ENCODE measurements at places on chromosomes 12 and 14.

- no peak for DNase-seq
Observed at GRCh38 chr14:103861413-103862392, 14.3 kb upstream of the PPP1R13B start.

DNA sequence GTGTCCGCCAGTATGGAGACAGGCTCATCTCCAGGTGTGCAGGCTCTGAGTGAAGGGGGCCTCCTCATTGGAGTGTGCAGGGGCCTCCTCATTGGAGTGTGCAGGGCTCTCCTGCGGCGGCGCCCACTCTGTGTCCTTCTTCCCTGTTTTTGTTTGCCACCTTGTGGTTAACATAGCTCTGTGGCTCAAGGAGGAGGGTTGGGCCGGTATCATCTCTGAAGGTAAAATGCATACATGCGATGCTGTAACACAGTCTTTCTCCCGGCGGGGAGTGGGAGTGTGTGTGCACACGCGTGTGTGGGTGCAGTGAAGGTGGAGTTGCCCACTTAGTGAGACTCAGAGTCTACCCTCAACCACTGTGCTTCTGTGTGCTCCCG, 429.4 kb downstream of the ZFP36L1 start:
- no peak for DNase-seq

DNA sequence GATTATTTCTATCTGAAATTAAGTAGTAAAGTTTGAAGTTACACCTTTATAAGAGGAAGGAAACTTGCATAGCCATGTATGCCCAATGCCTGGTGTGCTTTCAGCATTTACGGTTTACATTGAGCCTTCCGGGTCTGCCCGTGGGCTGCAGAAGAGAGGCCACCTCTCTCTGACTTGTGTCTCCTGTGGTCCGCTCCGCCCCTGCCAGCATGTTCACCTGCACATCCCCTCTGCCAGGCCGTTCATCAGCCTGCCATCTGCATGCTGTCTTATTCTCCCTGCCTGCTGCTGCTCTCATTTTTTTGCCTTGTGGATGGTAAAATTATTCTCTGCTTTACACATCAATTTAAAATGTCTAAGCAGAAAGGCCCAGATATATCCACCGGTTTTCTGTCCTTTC, 41.5 kb upstream of the DYNC1H1 start:
- DNase-seq = no peak

DNA sequence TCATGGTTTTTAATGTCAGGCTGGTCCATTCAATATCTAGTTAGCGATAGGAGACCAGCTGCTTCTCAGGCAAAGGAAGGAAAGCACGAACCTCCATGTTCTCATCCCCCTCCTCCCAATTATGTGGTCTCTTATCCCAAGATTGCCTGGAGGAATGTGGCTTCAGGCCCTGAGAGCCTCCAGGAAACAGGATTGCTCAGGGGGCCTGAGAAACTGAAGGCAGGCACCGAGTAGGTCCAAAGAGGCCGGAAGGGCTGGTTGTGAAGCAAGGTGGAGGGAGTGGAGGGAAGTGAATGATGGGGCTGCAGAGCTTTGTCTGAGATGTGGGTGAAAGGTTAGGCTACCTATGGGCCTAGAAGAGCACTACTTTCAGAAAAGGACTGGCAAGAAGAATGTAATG, 188.2 kb upstream of the DDHD1 start:
- no peak for DNase-seq

DNA sequence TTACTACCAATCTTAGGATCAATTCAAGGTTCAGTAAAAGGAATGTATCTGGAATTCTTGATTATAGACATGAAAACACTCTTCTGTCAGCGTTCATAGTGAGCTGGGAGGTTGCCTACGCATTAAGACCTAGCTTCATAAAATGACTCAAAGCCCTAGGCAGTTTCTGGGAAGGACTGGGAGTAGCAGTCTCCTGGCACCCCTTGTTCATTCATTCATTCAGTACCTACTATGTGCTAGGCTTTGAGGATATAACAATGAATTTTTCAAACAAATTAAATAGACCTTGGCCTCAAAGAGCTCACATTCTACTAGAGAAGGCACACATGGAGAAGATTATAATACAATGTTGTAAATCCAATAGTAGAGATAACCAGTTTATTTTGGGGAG, 46.1 kb downstream of the MDM2 start:
- no peak for DNase-seq

DNA sequence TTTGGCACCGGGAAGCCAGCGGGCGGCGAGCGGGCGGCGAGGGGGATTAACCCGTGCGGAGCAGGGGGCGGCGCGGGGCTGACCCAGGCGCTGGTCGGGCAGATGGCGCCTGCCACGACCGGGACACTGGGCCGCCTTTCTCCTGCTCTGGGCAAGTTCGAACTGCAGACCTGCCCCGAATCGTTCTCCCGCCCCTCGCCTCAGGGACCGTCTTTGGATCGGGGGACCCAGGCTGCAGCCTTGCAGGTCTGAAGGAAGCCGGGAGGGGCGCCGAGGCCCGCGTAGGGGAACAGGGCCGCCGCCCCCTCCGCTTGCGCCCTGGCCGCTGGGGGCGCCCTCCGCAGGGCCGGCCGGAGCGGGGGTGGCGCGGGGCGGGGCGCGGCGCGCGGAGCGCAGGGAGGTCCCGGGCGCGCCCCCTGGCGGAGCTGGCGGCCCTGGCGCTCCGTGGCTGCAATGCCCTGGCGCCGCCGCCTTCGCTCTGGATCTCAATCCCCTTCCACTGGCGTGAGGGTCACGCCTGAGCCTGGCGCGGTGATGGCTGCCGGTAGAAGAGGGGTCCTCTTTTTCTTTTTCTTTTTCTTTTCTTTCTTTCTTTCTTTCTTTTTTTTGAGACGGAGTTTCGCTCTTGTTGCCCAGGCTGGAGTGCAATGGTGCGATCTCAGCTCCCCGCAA, 449 bp upstream of the LTBP2 start:
- DNase-seq = peak; percentile 81

DNA sequence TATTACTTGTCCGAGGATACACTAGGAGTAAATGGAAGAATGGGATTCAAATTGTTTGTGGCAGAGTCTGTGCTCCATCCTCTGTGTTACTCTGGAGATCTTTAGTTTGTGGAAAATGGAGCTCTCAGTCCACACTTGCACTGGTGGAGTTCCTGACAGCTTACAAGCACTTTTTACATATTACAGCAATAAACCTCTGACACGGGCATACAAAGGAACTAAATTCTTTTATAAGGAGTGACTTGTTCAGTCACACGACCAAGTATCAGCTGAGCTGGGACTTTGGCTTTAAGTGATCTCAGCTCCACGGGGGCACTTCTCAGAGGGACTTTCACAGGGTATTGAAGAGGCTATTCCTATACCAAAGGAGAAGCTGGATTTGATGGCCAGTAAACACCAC, 417.5 kb downstream of the LRIG3 start:
- peak; percentile 26 for DNase-seq

- DNase-seq = peak; percentile 68
Observed at GRCh38 chr12:46364777-46365580, 7.6 kb downstream of the SLC38A2 start.

GRCh38 chr12:127681151-127681754, 585.7 kb upstream of the TMEM132C start:
- DNase-seq = peak; percentile 8

DNA sequence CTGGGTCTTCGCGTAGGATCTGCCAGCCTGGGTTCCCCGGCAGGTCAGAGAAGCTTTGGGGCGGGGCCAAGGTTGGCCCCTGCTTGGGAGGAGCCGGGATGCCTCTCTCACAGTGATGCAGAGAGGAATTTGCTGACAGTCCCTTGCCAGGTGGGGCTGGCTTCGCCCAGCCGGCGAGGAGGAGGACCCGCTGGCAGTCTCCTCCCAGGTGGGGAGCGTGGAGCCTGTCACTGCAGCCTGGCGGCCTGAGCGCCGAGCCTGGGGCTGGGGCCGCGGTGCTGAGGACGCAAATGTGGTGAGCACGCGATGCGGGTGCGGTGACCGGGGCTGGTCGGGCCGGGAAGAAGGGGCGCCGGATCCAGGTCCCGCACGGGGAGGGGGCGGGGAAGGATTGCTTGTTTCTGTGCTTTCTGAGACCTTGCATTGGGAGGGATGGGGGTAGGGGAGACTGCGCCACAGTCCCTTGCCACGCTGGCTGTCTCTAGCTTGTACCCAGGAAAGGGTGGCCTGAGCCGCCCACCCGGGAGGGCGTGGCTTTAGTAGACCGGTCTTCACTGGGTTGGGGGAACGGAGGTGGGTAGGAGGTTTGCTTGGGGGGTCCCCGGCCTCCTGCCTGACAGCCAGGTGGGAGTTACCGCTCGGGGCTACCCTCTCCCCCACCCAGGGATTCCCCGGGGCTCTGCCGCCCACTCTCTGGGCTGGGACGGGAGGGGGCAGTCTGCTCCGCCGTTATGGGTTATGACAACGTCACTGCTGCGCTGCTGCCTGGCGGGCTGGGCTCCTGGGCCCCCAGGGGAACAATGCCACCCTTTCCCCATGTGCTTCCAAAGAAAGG, at the start of gene TMEM63C:
Gene TMEM63C, plus strand, starts transcription at position 196 of the 835 bp plus-strand sequence. CDS start 37,016 bp downstream, outside the sequence.
- no peak for DNase-seq

DNA sequence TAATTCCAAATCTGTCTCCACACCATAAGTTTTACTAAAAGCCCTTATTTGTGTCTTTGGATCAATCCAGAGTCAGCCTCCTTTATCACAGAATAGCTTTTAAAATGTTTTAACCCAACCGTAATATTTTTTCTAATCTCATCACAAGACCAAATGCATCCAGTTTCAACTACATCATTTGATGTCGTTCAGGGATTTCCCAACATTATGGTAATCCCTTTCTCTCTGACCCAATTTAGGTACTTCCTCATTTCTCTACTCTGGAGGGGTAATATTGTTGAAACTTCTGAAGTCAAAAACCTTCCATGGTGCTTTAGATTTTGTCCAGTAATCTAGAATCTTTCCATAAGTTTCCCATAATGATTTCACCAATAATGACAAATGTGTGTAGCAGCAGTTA, 596.8 kb downstream of the SOX5 start:
- DNase-seq = no peak

DNA sequence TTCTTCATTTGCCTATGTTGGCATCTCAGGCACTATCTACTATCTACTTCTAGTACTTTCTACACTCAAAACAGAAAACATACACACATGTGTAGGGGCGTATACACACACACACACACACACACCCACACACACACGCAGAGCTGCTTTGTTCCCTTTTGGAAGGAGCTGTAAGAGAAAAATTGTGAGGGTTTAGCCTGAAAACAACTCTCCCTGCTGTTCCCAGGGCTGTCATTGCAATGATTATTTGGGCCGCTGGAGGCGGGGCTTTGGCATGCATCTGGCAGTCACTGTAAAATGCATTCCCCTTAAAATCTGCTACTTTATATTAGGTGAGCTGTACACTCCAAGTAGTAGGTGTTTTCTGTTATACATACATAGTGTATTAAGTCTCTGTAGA, 29.1 kb upstream of the SLC38A2 start:
- DNase-seq = peak; percentile 62

- DNase-seq = no peak
Observed at GRCh38 chr12:92938018-92938417, 8.9 kb upstream of the EEA1 start.

- DNase-seq = no peak
Observed at GRCh38 chr14:63562405-63562804, 19.2 kb upstream of the PPP2R5E start.

DNA sequence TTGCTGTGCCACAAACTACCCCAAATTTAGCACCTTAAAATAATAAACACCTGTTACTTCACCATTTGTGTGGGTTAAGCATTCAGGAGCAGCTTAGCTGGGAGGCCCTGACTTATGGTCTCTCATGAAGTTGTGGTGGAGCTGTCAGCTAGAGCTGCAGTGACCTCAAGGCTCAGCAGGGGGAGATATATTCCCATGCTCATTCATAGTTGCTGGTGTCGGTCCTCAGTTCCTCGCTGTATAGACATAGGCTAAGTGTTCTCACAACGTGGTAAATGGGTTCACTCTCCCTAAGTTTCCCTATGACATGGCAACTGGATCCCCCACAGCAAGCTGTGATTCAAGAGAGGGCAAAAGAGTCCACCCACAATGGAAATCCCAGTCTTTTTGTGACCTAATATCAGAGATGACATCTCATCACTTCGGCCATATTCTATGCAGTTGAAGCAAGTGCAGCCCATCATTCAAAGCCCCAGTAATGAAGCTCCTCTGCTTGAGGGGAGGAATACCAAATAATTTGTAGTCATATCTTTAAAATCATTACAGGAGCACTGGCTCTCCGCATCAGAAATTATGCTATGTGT, 41.1 kb downstream of the PRB3 start:
- DNase-seq = peak; percentile 40

DNA sequence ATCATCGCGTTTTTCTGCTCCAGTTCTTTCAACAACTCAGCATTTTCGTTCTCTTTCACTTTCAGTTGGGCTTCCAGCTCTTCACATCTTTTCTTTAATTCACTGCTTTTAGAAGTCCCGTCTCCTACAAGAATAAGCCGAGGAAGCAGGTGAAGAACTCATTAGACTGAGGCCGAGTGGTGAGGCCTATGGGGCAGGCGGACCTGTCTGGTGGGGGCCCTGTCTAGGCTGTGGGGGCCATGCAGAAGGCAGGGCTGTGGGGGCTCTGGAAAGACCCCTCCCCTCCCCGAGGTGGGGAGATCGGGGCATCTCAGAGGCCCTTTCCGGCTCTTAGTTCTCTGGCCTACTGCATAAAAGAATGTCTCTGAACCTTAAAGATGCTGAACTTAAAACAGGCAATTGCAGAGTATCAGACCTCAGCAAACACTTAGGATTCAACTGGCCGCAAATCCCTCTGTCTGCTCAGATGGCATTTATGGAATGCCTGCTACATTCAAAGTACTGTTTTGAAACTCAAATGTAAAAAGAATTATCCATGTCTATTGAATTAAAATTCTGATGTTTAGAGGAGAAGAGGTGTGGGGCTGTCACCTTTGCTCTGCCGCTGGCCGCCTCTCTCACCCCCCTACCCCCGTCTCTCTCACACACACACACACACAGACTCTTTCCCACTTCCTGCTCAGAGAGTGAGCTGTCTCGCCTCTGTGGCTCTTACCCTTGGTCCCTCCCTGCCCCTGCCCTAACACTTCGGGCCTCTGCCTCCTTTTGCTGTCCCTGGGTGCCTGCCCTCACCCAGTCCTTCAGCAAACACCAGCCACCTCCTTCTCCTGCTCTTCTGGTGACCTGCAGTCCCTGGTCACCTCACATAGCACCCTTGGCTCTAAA, 34.7 kb downstream of the CCDC92 start:
- DNase-seq = peak; percentile 24

GRCh38 chr14:99654235-99654985, 9.5 kb downstream of the HHIPL1 start:
- peak; percentile 60 for DNase-seq

GRCh38 chr12:3520168-3520567, 29.2 kb downstream of the PRMT8 start:
- DNase-seq = no peak

- DNase-seq = no peak
Observed at GRCh38 chr14:102891111-102891510, 31.4 kb upstream of the AMN start.

DNA sequence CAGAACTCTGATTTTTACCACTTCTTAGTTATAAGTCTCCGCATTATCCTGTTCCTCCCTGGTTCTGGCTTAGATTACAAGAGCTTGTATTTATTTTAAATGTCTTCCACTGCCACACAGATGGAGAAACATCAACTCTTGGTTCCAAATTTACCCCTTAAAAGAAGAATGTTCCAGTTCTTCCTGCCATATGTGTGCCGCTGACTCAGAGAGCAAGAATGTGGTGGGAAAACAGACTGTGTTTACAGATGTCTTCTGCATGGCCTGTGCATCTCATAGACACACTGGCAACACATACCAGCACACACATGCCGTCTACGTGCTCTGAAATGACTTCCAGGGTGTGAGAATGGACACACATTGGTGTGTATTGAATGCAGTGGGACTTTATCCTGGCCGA, 383.0 kb downstream of the LRIG3 start:
- peak; percentile 95 for DNase-seq

GRCh38 chr14:68678471-68678870, 114.4 kb downstream of the ZFP36L1 start:
- DNase-seq = no peak
